ENCODE measurements at places on chromosomes 16 and 17.

DNA sequence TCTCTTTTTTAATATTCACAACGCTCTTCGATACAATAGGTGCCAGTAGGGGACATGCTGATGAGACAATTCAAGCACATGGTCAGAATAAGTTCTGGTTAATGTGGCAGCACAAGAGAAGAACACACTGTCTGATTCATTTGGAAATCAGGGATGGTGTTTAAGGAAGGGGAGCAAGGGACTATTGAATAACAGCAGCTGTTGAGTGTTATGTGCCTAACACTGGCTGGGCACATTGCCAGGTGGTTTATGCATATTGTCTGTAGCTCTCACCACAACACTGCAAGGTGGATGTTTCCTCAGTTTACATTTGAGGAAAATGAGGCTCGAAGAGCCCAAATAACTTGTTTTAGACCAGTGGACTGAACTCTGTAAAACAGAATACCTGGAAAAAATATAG, 44.2 kb downstream of the LYRM9 start:
- no peak for DNase-seq

GRCh38 chr17:29042026-29042678, 789 bp upstream of the PIPOX start:
- no peak for DNase-seq

- no peak for DNase-seq
Measured at GRCh38 chr17:83024218-83024971, 55.0 kb upstream of the METRNL start.

DNA sequence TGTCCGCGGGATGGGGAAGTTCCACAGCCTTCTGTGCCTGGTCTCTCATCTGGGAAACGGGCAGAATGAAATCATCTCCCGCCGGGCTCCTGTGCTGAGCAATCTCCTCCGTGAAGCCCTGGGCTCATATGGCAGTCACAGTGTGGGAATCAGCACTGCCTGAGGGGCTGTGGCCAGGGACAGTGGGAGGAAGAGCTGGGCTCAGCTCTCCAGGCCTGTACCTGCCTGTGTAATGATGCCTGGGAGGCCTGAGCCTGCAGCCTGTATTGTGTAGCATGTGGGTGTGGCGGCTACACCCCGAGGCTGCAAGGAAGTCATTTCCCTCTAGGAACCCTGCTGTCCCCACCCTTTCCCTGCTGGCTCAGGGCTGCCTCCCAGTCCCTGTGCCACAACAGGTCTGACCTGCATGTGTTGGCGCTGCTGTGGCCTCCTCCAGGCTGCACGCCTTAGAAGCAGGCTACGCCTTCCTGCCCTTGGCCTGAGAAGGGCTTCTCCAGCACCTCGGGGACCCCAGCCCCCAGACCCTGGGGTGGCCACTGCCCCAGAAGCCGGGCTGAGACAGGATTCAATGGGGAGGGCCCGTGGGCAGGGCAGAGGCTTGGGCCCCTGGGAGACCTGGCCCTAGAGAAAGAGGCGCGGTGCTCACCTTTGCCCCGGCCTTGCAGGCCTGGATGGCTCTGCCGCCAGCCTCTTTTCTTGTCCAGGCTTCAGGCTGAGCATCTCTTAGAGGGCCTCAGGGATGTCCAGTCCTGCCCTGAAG, 2.1 kb downstream of the ITGB4 start:
- DNase-seq: no peak

DNA sequence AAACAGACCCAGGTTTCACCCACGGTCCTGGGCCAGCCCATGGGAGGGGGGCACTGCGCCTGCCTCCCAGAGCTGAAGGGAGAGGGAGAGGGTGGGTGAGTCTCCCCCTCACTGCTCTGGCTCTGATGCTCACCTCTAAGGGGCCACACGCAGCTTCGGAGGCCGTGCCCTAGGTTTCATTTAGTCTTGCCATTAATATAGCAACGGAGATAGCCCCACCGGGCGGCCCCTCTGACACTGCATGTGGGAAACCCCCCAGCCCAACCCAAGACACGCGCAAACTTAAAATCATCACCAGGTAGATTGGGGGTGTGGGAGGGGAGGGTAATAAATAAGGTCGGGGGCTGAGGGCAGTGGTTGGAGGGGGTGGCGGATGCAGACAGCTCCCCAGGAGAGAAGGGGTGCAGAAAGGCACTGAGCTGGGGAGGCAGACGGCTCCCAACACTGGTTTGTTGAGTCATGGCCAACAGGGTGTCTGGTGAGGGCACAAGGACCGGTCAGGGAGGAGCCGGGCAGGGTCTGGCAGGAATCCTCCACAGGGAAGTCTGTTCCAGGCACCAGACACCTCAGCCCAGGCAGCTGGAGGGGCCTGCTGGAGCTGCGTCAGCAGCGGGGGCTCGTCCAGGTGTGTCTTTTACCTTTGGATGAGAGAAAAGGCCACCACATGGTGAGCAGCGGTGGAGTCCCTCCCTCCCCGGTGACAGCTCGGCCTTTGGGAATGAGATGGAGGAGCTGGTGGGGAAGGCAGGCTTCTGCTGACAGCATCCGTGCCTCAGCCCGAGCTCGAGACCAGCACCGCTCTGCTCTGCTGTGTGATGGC, 32.0 kb upstream of the DOC2B start:
- DNase-seq: no peak

DNA sequence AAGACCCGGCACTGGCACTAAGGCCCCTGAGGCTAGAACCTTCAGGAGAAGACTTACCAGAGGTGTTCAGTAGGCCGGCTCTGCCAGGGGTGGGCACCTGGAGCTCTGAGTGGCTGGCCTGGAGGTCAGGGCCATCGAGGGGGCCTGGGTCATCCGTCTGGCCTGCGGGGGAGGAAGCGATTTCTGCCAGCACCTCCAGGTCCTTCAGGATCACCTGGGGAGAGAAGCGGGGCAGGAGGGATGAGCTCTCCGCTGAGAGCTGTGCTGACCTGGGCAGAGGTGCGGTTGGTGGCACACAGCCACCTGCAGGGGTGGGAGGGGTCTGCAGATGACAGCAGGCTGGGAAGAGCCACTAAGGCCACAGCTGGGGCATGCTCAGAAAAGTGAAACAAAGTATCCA, 56.6 kb downstream of the VAC14 start:
- DNase-seq: no peak

- DNase-seq: no peak
Measured at GRCh38 chr17:7167832-7168231, 11.3 kb downstream of the ASGR1 start.

- no peak for DNase-seq
Measured at GRCh38 chr16:19884611-19885450, at the start of gene GPRC5B. Gene GPRC5B, minus strand, starts transcription at chr16:19884848. Its CDS starts 12,003 bp downstream, at chr16:19872845.

- DNase-seq: no peak
Measured at GRCh38 chr17:27810211-27810901, 10.0 kb upstream of the NOS2 start.

DNA sequence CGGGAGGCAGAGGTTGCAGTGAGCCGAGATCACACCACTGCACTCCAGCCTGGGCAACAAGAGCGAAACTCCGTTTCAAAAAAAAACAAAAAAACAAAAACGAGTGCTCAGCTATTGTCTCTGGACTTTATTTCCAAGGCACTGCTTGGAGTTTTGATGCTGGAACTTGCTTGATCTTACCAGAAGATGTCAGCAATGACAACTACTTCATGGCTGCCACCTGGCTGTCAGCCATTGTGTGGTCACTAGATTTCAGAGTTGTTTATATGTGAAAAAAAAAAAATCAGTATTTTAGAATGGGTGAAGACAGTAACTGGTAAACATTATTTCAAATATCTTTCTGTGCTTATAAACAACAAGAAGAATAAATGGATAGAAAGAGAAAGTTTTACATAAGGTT, 26.3 kb upstream of the OR4D1 start:
- no peak for DNase-seq

- no peak for DNase-seq
Measured at GRCh38 chr17:17917394-17917793, 54.8 kb downstream of the TOM1L2 start.

- DNase-seq: no peak
Measured at GRCh38 chr16:63978240-63978639, 1143.6 kb downstream of the CDH11 start.

DNA sequence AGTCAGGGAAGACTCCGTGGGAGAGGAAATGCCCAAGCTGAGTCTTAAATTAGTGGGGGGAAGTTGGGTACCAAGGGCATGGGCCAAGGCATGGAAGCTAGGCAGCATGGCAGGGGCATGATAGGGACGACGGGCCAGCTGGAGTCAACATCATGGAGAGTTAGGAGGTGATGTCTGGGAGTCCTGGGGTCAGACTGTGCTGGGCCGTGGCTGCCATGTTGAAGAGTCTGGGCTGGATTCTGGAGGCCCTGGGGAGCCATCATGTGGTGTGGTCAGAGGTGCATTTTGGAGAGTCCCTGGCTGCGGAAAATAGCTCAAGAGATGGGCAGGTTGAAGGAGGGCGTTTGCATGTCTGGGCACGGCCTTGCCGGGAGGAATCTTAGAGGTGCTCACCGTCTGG, 85.2 kb downstream of the SDR42E1 start:
- DNase-seq: no peak

GRCh38 chr16:79101491-79101890, 499.0 kb downstream of the MAF start:
- DNase-seq: no peak

GRCh38 chr16:766820-767640, 6.5 kb downstream of the MSLN start:
- no peak for DNase-seq

GRCh38 chr17:44360826-44361225, 2.8 kb downstream of the FAM171A2 start:
- DNase-seq: no peak

GRCh38 chr16:17606460-17606859, 135.7 kb upstream of the XYLT1 start:
- no peak for DNase-seq

GRCh38 chr17:61235827-61236197, 163.8 kb upstream of the TBX2 start:
- no peak for DNase-seq

- DNase-seq: no peak
Measured at GRCh38 chr16:4344983-4345835, 5.9 kb downstream of the PAM16 start.

GRCh38 chr17:39462631-39463375, 1.5 kb downstream of the CDK12 start:
- no peak for DNase-seq

DNA sequence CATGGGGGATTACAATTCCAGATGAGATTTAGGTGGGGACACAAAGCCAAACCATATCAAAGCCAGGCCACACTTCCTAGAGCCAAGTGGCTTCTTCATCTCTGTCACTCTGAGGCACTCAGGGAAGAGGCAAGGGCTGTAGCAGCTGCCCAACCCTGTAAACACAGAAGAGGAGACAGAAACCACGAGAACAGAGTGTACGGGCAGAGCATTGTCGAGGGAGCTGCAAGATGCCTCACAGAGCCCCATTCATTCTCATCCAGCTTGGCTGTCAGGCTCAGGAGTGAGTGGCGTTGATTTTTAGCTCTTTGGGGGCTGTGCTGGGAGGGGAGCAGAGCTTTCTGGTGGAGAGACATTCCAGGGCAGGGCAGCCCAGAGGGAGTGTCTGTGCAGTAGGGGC, 117.2 kb upstream of the SALL1 start:
- no peak for DNase-seq

- no peak for DNase-seq
Measured at GRCh38 chr17:50270435-50271362, 3.6 kb upstream of the TMEM92 start.

DNA sequence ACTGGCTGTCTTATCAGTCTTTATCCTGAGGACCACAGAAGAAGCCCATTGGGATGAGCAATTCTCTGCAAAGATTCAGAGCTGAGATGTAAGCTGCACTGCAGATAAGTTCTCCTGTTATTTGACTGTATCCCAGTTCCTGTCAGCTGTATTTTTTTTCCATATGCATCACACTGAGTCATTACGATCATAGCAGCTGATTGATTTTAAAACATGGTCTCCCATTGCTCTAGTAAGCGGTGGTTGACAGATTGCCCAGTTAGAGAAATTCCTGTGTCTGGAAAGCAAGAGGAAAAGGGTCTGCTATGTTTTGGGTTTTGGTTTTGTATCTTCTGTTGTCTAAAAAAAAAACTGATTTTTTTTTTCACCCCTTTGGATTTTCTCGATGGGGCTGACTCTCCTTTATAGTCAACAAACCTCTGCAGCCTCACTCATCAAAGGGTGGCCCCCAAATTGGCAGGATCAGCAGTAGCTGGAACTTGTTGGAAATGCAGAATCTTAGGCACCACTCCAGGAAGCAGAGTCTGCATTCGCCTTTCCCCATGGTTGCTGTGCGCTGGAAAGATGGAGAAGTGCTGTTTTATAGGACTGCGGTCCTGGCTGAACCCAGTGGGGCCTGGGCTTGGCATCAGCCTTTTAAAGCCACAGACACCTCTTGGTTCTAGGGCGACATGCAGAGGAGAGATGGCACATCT, 220.1 kb upstream of the MPHOSPH6 start:
- DNase-seq: no peak

DNA sequence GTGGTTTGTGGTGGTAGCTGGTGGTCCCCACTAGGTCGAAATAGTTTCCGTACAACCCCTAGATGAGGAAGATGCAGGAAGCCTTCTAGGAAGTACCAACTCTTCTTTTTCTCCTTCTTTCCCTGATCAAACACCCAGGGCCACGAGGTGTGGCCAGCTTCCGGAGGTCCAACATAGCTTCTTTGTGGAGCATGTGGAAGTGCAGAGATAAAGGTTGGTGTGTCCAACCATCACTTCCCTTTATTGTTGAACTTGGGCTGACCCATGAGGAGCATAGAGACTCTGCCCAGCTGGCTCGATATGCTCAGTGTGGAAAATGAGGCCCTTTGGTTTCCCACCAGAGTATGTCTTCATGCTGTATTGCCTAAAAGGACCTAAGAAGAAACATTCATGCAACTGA, 6.3 kb upstream of the RGS9 start:
- DNase-seq: no peak

GRCh38 chr17:42275527-42276358, 448 bp downstream of the STAT5B start:
- no peak for DNase-seq

- no peak for DNase-seq
Measured at GRCh38 chr17:58324056-58324408, 4.6 kb downstream of the TSPOAP1 start.

DNA sequence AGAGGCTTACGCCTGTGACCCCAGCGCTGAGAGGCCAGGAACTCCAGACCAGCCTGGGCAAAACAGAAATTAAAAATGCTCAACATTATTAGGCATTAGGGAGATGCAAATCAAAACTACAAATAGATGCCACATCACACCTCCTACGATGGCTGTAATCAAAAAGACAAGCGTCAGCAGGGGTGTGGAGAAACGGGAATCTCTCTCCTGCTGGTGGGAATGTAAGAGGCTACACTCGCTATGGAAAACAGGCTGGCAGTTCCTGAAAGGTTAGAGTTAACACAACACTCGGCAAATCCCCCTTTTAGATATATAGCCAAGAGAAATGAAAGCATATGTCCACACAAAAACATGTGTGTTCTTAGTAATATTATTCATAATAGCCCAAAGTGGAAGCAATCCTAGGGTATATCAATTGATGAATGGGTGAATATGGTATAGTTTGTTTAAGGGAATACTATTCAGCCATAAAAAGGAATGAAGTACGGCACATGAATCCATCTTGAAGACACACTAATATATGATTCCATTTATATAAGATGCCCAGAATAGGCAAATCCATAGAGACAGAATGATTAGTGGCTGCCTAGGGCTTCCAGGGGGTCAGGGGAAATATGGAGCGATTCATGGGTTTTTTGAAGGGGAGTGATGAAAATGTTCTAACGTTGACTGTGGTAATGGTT, 1.8 kb upstream of the NPRL3 start:
- no peak for DNase-seq

GRCh38 chr16:79407005-79407404, 193.5 kb downstream of the MAF start:
- no peak for DNase-seq
